Amniotic epithelial cell (primary cell): ENCODE measurements at places on chromosomes 5 and 9.

GRCh38 chr5:111313017-111313724 is 89.0 kb downstream of the CAMK4 start:
- DNase-seq: peak; percentile 31

GRCh38 chr5:142325725-142326479 is 1.1 kb upstream of the SPRY4 start:
- peak; percentile 74 for DNase-seq

GRCh38 chr9:87963770-87964169 is 10.6 kb downstream of the CDK20 start:
- DNase-seq: no peak

DNA sequence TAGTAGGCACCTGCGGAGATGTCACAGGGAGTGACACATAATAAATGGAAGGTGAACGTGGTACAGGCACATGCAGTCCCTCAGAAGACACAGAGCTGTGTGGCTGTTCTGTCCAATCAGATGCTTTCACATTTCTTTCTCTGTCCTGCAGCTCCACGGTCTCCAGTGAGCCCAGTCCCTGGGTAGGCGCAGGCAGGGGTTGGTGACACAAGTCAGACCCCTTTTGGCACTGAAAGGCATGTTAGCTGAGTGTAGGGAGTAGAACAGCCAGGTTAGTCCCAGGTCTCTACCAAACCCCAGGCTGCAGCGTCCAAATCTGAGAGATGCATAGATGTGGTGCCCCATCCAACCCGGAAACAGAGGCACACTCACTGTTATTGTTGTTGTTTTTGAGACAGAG is 2.8 kb downstream of the SLC31A2 start:
- no peak for DNase-seq

DNA sequence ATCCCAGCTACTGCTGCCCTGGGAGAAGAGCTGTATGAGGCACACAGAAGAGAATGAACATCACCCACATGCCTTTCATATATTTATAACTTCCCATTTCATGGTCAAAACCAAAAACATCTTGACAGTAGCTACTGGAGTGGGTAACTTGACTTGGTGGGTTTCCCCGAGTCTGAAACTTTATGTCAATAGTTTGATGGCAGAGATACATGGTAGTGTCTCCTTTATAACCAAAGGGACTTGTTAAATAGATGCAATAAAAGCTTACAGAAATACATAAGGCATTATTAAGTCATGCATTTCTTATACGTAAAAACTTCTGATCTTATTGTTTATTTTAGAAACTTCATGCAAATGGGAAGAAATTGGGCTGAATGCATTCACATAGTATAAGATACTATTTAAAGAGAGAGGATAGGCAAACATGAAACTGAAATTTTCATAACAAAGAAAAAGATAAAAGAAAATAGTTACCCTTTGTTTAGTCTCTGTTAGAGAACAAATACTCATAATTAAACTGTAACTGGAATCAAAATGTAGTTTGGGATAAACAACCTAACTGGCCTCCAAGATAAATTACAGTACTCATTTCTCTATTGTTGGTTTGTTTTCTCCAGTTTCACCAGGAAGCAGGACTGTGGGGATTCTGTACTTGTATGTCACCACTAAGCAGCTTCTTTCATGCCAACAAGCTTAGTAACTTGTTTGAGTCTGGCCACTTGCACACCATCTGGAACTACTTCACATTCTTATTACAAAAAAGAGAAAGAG is 459.3 kb upstream of the MEF2C start:
- DNase-seq: peak; percentile 35

DNA sequence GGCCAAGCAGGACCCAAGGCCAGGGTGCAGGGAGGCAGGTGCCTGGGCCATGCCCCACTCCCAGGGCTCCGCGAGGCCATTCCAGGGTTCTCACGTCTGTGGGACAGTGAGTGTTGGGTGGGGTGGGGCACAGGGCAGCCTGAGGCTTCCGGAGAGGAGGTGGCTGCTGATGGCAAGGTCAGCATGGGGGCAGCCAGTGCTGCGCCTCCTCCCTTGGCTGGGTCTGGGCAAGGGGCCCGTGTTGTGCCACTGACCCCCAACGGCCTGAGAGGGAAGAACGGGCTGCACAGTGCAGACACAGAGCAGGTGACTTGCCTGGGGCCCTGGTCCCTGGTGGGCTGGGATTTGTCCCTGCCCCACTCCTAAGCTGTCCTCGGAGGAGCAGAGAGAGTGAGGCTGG is 82.1 kb downstream of the RXRA start:
- DNase-seq: no peak

- DNase-seq: no peak
Measured at GRCh38 chr9:132877458-132877823, 643 bp downstream of the AK8 start.

DNA sequence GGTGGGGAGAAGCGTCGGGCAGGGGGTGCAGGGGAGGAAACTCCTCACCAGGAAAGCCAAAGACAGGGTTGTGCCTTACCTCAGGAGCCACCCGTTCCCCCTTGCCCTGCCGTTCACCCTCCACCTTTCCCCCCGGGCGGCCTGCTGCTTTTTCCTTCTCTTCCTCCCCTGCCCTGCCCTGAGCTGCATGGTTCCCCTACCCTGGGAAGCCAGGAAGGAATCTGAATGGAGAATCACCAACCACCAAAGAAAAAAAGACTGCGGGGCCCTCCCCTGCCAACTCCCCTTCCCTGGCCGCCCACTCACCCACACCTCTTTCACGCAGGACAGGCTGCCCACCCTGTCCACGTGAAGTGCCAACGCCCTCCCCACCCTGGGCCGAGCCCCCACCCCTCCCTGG is 820 bp upstream of the NFX1 start:
- DNase-seq: peak; percentile 9

DNA sequence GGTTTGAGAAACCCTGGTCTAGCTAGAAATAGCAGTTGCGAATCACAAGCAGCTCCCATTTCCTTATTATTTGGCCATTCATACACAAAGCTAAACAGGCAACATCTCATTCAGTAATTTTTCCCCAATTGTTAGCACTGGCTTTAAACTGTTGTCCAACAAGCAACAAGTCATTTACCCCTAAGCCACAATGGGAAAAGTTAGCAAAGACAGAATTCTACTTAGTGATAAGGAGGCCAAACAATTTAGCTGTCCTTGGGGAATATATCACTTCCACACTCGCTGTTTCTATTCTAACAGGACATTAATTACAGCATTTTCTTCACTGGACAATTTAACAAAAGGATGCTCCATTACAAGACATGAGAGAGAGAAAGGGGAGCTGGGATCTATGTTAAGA is 2.8 kb downstream of the MYO10 start:
- no peak for DNase-seq

DNA sequence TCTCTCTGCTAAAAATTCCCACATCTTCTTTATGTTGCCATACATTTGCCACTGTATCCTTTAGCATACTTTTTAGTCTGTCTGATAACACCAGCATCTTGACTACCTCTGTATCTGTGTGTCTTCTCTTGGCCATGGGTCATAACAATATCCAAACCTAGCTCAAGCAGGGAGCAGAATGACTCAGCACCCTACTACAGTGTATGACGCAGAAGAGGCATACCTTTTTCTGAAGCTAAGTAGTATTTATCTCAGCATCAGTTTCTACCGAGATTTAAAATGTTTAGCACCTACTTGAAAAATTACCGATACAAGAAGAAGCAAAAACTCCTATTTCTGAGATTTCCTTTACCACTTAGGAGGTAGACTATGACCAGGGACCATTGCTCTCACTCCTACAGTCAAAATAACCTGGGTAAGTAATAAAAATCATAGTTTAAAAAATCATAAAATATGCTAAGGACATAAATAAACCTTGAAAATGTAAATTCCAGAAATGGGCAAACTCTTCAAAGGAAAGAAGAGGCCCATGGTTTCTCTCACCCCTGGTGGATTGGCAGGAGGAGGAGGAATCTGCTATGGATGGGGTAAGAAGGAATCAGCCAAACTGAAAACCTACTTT is 286.5 kb downstream of the MAST4 start:
- peak; percentile 55 for DNase-seq

DNA sequence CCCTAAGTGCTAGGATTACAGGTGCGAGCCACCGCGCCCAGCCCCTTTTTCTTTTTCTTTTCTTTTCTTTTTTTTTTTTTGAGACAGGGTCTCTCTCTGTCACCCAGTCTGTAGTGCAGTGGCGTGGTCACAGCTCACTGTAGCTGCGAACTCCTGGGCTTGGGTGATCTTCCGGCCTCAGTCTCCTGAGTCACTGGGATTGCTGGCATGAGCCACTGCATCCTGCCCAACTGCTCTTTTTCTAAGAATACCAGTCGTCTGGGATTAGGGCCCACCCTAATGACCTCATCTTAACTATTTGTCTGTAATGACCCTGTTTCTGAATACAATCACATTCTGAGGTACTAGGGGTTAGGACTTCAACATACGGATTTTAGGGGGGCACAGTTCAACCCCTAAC is 34.1 kb upstream of the NANS start:
- no peak for DNase-seq

GRCh38 chr9:109939698-109940342 is 159.8 kb downstream of the PALM2AKAP2 start:
- no peak for DNase-seq

DNA sequence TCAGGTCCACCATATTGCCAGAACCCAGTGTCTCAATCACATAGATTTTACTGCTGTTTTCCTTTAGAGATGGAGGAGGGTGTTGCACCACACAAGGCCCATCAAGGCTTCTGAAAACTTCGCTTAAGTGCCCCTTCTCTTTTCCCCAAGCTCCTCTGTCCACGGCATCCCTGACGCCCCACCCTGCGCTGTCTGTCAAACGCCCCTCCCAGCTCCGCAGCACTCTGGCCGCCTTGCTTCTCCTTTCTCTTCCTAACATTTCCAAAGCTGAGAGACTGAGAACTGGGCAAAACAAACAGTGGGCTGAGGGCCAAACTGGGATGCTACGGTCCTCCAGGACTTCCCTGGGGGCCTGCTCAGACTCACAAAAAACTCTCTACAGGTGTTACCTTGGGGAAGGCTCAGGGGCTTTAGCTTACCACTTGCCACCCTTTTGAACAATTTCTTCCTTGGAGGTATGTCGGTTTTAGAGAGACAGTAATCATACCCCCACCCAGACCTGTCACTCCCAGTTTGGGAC is 28.3 kb upstream of the ERGIC1 start:
- no peak for DNase-seq

DNA sequence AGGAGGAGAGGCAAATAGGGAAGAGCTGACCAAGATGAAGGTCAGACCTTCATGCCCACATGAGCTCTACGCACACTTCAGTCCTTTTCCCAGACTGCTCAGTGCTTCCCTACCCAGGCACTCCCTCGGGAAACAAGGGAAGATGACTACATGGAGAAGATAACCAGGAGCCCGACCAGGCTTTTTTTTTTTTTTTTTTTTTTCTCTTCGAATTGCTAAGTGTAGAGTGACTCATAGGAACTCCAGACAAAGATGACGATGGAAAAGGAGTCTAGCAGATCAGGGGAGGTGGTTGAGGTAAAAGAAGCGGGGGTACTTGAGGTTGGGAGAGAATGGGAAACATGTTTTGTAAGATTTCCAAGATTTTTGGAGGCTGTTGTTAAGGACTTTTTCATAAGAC is 526.1 kb downstream of the BNC2 start:
- peak; percentile 97 for DNase-seq

DNA sequence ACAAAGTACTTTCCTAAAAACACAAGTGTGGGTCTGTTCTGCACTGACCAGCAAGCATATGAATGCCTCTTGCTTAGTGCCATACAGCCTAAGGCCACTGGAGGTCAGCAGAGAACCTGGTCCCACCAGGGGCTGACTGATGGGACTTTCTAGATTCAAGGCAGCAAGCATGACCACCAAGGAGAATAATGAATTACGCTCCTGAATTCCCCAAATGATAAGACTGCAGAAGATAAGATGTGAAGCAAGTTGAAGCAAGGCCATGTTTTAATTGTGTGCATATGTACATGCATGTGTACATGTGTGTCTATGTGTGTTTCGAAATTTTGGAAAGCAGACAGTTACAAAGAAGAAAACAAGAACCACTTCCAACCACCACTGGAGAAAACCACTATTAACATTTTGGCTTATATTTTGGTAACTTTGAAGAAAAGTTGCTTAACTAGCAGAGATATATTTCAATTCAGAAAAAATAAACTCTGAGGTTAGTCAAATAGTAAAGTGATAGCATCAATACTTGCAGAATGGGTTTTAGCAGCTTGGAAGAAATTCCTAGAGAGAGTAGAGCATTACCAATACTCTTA is 70.5 kb downstream of the ERP44 start:
- DNase-seq: peak; percentile 80

- DNase-seq: peak; percentile 79
Measured at GRCh38 chr5:57338068-57338867, 144.3 kb downstream of the ACTBL2 start.

DNA sequence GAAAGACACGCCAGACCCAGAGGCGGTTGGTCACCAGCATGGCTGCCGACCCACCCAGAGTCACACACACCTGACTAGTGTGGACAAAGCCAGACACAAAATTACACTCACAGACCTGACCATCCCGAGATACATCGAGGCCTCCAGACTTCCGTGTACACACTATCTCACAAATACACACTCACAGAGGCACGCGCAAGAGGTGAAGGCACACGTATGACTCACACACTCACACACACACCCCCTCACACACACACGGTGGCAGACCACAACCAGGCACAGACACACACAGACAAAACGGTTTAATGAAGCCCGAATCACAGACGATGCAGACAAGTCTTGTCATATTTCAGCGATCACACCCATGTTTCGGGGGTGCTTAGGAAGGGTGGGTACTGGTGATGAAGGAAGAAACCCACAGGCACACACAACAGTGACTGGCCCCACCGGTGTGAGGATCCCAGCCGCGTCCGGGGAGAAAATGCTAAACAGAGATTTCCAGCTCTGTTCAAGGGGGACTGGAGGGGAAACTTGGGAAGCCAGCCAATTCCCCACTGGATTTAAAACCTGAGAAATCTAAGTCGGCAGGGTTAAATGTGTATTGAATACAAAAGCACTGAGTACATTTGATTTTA is 51.3 kb downstream of the CRB2 start:
- peak; percentile 53 for DNase-seq

GRCh38 chr5:103371046-103371607 is 112.6 kb downstream of the MACIR start:
- no peak for DNase-seq

DNA sequence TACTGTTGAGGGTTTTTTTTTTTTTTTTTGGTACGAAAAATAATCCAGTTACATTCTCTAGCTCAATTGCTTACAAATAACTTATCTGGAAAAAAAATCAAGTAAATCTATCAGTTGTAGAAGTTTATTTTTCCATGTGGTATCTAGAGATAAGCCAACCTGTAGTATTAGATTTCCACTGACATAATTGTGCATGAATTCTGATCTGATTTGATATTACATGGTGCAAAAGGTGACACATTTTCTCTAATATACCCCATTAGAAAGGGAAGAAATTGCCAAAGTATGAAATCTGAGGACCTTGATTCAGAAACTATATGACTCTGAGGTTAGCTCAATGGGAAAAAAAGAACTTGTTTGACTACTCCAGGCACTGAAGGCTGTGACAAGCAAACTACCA is 141.5 kb downstream of the SLF1 start:
- DNase-seq: no peak

DNA sequence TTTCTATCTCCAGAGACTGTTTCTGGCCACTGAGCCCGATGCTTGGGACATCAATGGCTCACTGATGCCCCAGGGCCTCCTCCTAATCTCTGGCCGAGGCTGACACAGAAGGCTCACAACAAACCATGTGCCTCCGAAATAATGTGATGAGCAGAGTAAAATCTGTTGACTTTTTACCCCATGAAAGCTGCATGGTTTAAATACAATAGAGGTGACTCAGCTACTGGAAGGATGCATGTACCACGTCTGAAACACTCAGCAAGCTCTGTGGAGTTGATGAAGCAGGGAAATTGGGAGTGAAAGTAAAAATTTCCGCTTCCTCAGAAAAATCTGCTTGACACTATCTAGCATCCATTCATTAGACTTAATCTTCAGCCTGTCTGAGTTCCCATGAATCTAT is 111.1 kb upstream of the EQTN start:
- peak; percentile 69 for DNase-seq
